Stomach (tissue), 19 donors: ENCODE measurements at places on chromosomes 1 and 21. TPM values are rescaled to one million over a fixed set of nuclear protein-coding genes. Genes with fewer than 3 reads are reported as not detected.

- no peak for DNase-seq
These were observed 130.1 kb downstream of the PSMG1 start for GRCh38 chr21:39053126-39053525.

DNA sequence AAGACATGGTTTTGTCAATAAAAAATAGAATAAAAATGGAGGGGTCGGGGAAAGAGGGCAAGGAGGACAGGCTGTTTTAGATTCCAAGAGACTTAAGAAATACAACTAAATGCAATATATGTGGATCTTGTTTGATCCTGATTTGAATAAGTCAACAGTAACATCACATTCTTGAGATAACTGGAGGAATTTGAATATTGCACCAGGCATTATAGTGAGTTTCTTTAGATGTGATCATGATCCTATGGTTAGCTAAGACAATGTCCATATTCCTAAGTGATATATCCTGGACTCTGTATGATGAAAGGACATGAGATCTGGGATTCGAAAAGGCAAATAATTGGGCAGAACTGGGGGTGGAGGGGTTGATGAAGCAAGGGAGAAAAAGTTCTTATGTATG, 311.8 kb downstream of the PLPP3 start:
- no peak for DNase-seq

DNA sequence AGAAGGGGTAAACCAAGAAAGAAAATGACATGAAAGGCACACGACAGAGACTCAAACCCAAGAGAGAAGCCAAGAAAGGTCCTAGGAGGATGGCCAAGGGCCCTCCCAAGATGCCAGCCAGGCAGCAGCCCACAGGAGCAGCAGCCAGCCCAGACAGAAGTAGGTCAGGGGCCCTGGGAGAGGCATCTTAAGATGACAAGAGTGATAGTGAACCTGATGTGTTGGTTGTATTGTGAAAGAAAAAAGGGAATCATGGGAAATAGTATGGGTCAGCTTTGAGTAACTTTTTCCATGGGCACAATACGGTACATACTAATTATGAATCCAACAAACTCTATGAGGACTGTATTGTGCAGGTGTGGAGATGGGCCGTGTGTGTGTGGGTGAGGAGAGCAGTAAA, 3.3 kb downstream of the CCSAP start:
- no peak for DNase-seq

The ZFP69B gene
- polyA plus RNA-seq: 0.35 TPM

The KIF21B gene
- polyA plus RNA-seq: 0.30 TPM

The KRTAP23-1 gene
- polyA plus RNA-seq: not detected
